ENCODE measurements at places on chromosomes 11 and 22.

GRCh38 chr11:128692753-128693415 lies 988 bp upstream of the FLI1 start:
- peak; percentile 76 for DNase-seq

- DNase-seq: no peak
Observed at GRCh38 chr11:20589796-20590195, 9.6 kb upstream of the SLC6A5 start.

- DNase-seq: no peak
Observed at GRCh38 chr11:2824851-2825250, 60.7 kb downstream of the CDKN1C start.

GRCh38 chr11:94183886-94184264 lies 55.2 kb downstream of the PANX1 start:
- DNase-seq: peak; percentile 86

- peak; percentile 36 for DNase-seq
Observed at GRCh38 chr11:67002297-67002913, 20.5 kb upstream of the SYT12 start.

GRCh38 chr11:86926975-86927374 lies 28.2 kb downstream of the FZD4 start:
- DNase-seq: no peak

GRCh38 chr11:73242251-73243092 lies 24.4 kb downstream of the P2RY2 start:
- peak; percentile 90 for DNase-seq

DNA sequence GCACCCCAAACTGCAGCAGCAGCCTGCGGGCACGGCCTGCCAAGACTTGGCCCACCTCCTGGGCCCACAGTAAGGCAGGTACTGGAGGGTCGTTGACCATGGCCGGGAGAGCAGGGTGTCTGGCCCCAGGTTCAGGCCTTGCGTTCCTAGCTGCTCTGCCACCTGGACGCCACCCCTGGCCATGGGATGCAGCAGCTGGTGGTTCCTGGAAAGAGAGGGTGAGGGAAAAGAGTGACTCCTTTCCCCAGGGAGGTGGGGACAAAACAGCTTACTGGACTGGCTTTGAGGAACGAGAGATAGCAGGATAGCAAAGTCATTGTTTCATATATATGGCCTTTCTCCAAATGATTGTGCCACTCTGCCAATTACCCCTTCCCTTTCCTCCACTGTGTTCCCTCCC lies 1.8 kb downstream of the BSCL2 start:
- peak; percentile 39 for DNase-seq

DNA sequence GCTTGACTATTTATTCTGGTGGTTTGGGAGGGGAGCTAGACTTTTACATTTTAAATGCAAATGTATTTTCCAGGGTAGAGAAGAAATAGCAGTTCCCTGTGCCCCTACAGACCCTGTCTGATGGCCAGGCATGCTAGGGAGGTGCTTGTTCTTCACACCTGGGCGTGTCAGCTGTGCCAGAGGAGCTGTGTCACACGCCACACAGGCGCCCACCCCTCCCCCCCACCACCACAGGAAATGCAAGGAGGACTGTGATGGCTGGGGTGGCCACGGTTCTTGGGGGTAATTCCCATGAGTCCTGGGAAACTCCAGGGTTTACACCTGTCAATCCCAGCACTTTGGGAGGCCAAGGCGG lies 82.2 kb downstream of the FLI1 start:
- peak; percentile 56 for DNase-seq

DNA sequence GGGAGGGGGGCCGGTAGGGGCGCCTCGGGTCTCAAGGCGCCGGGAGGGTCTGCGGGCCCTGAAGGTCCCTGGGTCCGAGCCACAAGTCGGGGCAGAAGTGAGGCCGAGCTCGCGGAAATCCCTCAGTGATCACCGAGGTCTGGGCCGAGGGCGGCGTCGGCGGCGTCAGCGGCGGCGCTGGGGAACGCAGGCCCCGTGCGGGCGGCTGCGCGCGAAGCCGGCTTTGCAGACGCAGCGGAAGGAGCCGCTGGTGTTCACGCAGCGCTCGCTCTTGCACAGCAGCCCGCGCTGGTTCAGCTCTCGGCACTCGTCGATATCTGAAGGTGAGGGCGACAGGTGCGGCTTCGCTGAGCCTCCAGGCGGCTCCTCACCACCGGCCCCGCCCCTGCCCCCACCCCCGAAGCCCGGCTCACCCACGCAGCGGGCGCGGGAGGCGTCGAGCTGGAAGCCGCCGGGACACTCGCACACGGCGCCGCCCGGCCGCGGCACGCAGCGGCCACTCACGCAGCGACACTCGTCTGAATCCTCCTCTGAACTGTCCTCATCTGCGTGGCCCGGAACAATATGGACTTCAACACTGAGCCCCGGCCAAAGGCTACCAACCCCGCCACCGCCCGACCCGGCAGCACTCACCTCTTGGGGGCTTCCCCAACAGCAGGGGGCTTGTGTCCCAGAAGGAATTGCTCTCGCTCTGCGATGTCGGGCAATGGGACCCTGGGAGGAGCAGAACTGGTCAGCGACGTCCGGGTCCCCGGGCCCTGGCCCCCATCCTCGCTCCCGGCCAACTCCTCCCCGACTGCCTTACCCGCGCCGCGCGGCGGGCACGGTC lies 14.2 kb downstream of the SCYL1 start:
- peak; percentile 59 for DNase-seq

DNA sequence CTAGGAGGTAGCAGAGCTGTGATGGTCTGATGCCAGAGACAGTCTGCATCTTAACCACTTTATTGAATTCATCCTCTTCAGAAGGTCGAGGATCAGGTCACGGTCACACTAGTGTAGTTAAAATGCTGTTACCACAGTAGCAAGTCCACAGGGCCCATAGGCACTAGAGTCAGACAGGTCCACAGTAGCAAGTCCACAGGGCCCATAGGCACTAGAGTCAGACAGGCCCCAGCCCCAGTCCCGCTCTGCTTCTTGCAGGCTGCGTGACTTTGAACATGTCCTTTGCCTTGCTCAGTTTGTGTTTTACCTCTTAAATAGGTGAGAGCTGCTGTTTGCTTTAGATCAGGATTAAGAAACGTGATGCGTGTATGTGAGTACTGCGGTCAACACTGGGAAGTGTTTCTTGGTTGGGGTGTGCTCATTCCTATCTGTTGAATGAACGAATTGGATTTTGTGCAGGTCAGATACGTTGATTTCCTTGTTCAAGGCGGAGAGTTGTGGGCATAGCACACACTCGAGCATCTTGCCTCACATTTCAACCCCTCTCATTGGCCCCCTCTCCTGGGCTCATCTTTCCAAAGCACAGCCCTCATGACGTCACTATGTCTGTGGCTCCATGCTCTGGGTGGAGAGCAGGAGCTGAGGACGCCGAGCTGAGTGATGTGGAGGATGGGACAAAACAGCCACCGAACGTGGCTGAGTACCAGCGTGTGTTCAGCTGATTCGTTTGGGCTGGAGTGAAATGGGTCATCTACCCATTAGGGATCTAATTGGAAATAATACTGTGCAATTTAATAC lies 191.7 kb downstream of the TBC1D22A start:
- peak; percentile 65 for DNase-seq

GRCh38 chr22:38031491-38031890 lies 25.7 kb upstream of the PICK1 start:
- DNase-seq: no peak

- no peak for DNase-seq
Observed at GRCh38 chr11:68312780-68313573, 586 bp downstream of the LRP5 start.

- DNase-seq: no peak
Observed at GRCh38 chr11:121533601-121534000, 80.8 kb upstream of the SORL1-AS1 start.

DNA sequence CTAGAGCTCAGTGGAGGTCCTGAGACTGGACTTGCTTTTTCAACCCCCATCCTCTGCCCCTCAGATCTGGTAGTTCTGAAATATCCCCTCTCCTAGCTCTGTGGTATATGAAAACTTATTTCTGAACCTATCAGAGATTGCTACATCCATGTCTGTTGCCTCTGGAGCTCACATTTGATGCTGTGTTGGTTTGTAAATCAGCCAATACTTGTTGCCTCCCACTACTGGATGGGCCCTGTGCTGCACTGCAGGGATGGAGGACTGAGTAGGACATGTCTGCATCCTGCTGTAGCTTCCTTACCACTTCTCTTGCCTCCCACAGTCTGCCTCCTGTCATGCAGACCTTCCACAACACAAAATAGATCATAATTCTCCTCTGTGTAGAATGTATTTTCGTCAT lies 5.2 kb downstream of the OLFML1 start:
- no peak for DNase-seq

GRCh38 chr11:119206511-119207414 lies 624 bp downstream of the CBL start:
- DNase-seq: peak; percentile 61

DNA sequence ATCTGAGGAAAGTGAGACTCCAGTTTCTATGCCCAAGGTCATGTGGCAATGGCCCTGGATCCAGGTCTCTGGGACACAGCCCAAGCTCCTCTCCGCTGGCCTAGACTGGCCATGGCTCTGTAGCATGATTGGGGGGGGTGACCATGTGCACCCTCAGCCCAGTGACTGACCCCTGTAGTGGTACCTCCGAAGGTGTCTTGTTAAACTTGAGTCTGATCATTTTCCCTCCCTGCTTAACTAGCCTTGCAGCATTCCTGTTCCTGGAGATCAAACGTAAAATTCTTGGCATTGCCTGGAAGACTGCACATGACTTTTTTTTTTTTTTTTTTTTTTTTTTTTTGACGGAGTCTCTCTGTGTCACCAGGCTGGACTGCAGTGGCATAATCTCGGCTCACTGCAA lies 1116.0 kb downstream of the TBC1D22A start:
- DNase-seq: no peak

DNA sequence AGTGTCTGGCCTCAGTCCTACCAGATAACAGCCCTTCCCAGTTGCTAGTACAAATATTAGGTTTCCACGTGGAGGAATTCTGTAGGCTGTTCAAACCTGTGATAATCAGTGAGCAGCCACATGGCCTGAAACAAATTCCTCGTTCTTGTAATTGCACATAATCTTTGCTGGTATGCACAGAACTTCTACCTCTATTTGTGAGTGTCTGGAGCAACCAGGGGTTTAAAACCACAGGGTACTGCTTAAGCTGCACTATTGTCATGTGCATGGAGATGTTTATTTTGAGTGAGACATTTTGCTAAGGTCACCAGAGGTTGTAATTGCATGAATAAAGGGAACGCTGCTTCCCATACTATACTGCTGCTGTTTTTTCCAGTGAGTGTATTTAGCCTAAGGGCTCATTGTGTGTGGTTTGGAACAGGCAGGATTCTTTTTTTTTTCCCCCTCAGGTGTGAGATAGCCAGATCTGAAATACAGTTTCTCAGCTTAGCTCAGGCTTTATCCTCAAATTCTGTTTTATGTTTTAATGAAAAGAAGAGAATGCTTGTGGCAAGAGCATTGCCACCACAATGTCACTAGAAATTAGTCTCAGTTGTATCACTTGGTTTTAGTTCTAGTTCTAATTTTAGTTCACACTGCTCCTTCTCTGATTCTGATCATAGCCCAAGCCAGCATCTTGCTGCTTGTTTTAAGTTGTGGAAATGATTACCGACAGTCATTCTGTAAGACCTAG lies 60.5 kb downstream of the CYB5R2 start:
- DNase-seq: peak; percentile 41

DNA sequence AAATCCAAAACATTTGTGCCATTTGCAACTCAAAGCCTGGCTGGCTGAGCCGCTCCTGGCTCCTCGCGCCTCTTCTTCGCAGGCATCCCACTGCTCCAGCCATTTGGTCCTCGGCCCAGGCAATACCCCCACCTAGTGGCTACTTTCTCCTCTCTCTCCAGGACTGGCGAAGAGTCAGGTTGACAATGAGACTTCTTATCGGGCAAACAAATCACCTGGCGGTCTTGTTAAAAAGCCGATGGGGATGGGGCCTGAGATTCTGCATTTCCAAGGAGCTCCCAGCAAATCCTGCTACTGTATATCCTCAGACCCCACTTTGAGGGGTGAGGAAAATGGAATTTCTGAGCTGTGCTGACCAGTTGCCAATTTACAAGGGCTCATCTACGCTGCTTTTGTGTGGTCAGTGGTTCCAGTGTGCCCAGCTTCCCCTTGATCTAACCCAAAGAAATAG lies 89.0 kb downstream of the ISX start:
- peak; percentile 95 for DNase-seq

DNA sequence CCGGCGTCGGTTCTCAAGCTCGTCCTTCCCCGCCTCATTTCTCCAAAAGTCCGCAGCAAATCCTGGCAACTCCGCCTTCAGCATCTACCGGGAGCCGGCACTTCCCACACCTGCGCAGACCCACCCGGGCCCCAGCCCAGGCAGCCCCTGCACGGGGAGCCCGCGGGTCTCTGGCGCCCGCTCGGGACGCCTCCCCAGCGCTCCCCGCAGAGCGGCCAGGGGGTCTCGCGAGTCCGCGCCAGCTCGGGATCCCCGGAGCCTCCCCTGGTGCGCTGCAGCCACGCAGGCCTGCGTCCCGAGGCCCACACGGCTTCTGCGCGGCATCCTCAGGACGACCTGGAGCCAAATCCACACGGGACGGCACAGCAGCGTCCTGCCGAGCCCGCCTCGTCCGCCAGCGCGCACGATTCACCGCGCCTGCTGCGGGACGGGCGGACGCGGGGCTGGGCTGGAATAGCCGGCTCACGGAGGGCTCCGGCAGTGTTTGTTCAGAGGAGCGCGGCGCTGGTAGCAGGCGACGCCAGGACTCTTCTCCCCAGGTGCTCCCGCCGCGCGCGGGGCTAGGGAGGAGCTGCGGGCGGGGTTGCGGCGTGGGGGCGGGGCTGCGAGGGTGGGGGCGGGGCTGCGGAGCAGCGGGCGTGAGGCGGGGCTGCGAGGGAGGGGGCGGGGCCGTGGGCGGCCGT lies 816 bp upstream of the PHRF1 start:
- peak; percentile 69 for DNase-seq

DNA sequence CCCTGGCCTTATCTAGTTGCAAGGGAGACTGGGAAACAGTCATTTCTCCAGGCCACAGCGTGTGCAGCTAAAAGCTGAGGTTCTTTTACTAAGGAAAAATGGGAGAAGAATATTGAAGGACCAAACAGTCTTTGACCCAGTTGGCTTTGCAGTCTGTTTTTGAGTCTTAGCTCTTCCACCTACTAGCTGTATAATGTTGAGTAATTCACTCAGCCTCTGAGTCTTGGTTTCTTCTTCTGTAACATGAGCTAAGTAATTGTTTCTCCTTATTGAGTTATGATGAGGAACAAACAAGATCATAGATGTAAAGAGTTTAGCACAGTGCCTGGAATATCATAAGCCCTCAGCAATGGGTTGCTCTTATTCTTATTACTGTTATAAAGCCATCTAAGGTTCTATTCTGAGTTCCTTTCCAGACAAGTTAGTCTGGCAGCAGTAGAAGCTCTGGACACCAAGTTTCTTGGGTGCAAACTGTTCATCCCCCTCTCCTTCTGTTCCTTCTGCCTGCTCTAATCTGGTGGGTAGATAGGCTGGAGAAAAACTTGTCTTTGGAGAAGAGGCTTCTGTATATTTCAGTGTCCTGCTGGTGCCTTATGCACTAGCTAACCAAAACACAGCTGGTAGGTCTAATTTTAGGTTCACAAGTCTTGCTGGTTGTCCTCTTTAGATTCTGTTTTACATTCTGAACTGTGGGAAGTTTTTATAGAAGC lies 13.5 kb downstream of the TRIM44 start:
- no peak for DNase-seq

- no peak for DNase-seq
Observed at GRCh38 chr22:30434843-30435242, 9.3 kb downstream of the MTFP1 start.
